GM23338 (cell line): ENCODE measurements at places on chromosomes 5 and 9.

DNA sequence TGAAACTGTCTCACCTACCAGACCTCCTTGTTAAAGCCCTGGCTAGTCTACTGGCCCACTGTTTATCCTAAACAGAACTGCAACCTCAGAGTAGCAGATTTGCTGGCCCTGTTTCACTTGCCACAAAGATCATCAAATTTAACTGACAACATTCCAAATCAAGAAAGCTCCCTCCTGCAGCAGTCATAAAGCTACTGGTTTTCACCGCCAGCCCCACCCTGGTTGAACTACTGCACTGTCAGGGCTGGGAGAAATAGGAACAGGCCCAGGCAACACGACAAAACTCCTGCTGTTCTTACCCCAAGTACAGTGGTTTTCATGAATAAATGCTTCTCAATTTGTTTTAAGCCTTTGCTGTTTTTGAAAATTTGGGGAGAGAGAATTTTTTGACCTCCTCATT lies 63.0 kb downstream of the NR6A1 start:
- DNase-seq, result no peak

- peak; percentile 7 for DNase-seq
These were observed 235.5 kb downstream of the SLIT3 start for GRCh38 chr5:169065400-169065799.

- no peak for DNase-seq
These were observed 185.6 kb downstream of the AOPEP start for GRCh38 chr9:94911986-94912635.

DNA sequence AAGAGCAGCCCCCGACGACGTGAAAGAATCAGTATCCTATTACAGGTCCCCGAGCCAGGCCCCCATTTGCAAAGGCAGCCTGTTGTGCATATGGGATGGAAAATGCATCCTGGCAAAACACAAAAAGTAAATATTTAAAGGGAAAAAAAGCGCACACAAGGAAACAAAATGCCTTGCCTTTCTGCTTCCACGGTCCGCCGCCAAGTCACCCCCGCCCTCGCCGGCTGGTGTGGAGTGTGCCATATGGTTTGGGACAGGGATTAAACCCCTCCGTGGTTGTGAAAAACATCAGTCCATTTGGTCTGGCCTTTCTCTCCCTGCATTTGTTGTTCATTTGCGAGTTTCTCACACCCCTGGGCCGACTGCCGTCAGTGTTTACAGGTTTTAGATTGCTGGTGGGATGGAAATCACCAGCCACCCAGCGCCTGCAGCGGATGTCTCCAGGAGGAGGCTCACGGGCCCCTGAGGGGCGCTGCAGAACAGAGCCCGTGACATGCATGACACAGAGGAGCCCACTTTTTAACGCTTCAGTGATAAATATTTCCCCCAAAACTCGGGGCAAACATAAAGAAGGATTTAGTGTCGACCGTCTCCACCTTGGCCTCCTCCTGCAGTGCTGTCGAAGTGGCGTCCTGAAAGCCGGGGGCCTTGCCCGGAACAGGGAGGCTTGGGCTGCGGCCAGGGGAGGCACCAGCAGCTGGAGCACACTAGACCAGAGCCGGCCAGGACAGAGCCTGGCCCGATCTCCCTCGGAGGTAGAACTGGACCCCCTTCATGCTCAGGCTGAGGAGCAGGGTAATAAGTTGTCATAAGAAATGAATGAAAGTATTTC lies 161.5 kb downstream of the HSD17B3 start:
- DNase-seq, result peak; percentile 47

DNA sequence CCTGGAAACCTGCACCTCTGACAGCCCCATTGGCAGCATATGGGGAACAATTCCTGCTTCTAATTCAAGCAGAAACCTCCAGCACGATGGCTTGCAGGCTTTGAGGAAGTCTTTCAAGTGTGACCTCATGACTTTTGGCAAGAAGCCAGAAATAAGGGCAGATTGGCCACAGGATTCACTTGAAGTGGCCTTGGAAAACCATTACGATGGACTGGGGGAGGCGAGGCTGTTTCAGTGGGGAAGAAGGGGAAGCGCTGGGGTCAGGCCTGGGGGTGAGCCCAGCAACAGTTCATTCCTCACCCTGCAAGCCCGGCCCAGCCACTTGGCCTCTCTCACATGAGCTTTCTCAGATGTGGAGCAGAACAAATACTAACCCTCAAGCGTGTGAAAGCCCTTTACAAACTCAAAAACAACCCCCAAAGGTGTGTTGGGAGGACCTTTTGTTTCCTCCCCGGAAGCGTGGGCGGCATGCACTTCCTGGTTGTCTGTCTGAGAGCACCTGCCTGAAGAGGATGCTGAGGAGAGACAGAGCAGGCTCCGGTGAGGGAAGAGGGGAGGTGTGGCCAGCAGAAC lies 26.9 kb upstream of the EEIG1 start:
- DNase-seq, result no peak

- DNase-seq, result no peak
These were observed 2115.0 kb downstream of the MAT2B start for GRCh38 chr5:165620394-165620793.

DNA sequence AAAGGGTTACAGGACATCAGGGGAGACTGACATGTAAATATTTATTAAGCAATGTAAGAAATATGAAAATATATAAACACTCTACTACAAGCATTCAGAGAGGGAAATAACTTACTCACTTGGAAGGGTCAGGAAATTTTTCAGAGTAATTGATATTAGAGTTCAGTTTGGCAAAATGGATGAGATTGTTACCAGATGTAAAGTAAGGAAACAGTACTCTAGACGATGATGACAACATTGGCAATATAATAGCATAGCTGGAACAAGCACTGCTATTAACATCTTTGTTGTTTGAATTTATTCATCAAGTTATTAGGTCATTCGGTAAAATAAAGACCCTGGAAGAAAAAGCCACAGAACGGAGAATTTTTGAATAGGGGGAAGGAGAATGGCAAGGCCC lies 49.1 kb downstream of the GNA14 start:
- no peak for DNase-seq

GRCh38 chr5:138438003-138438723 lies 694 bp upstream of the REEP2 start:
- DNase-seq, result no peak

DNA sequence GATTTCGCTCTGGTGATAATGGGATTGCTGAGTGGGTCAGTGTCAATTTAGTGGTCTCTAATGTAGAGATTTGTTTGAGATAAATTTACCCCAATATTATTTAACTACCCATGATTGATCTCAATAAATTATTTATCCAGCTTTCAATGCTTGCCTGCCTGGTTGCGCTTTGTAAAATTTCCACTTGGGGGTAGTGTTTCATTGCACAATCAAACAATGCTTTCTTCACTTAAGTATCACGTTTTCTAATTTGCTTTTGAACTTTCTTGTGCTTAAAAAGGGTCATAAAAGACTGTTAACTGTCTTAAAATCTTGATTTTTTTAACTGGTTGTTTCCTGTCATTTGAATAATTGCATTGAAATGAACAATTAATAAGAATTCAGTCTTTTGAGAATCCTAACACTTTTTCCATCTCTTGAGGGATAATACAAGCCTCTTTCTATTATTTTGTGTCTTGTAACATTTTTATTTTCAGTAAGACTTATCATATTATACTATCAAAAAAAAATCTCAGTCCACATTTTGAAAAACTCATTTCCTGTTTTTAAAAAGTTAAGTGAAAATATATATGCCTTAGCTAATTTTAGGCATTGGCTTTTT lies 18.7 kb downstream of the HSD17B4 start:
- DNase-seq, result peak; percentile 56

- peak; percentile 90 for DNase-seq
These were observed 10.8 kb downstream of the TSPAN17 start for GRCh38 chr5:176658007-176658599.

- peak; percentile 47 for DNase-seq
These were observed 732 bp upstream of the SMIM15 start for GRCh38 chr5:61162832-61163567.

DNA sequence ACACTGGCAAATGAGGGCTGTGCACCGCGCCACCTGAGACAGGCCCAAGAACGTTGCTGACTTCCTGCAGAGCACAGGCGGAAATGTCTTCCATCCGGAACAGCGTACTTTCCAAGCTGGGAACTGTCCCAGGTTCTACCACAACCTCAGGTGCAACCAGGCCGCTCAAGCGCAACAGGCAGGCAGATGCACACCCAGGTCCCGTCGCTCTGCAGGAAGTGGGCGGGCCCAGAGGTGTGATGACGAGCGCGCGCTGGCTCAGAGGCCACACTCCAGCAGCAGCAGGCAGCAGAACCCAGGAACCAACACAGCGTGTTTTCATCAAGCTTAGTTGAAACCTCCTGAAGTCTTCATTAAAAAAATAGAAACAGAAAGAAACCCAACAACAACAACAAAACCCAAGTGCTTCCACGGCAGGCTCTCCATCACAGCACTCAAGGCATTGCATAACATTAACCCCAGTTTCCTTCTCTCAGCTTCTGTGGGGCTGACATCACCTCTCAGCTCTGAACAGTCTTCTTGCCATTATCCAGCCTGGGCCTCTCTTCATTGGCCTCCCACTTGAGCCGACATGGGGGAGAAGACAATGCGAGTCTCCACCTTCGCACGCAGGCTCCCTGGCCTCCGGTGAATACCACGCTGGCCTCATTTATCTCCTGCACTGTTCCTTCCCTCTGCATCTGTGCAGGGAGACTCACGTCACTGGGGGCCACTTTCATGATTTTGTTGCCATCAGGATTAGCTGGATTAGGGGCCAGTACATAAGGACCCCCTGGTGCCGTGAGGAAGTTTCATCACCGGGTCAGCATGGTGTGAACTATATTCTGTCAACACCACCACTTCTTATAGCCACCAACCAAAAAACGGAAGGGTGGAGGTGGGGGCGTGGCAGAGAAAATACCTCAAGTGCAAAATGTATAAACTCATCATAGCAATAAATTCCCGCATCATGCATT lies 22.1 kb downstream of the PTCH1 start:
- peak; percentile 70 for DNase-seq

DNA sequence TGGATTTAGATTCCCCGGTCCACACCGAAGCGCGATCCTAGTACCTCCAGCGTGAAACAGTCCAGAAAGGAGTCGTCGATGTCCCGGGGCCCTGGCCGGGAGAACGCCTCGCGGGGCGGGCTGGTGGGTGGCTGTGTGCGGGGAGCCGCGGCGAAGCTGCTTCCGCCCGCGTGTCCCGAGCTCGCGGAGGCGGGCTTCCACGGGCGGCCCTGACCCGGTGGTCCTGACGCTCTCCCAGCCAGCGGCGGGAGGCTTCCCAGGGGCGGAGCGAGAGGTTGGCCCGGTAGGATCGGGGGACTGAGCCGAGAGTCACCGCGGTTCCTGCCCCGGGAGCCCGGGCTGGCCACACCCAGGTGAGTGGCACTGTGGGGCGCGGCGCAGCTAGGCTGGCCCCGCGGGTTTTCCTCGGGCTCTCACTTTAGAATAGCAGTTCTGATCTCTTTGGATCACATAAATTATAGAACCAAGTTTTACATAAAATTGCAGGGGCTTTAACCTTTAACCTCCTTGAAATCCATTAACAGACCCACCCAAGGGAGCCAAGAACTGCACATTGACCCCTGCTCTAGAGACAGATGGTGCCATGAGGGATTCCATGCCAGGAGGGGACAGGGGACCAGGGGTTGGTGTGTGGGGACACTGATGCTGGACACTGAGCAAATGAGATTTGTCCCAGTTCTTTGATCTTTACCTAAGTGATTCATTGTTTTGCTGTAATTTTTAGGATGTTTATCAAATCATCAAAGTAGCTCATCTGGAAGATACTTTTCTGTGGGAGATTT lies 29.2 kb upstream of the IL31RA start:
- peak; percentile 62 for DNase-seq

DNA sequence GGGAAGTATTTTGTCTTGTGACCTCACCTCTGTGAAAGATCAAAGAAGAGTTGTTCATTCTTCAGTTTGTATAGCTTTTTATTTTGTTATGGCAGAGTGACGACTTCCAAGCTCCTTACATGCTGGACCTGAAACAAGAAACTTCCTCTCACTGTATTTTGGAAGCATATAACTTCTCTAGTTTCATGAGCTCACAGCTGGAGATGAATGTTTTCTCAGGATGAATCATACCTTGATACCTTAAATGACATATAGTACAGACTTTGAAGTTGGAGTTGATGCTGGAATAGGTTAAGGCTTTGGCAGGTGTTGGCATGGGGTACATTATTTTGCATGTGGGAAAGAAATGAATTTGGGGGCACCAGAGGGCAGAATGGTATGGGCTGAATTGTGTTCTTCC lies 112.5 kb downstream of the SLC25A46 start:
- DNase-seq, result no peak

GRCh38 chr9:91720751-91721705 lies 229.0 kb downstream of the ROR2 start:
- no peak for DNase-seq

DNA sequence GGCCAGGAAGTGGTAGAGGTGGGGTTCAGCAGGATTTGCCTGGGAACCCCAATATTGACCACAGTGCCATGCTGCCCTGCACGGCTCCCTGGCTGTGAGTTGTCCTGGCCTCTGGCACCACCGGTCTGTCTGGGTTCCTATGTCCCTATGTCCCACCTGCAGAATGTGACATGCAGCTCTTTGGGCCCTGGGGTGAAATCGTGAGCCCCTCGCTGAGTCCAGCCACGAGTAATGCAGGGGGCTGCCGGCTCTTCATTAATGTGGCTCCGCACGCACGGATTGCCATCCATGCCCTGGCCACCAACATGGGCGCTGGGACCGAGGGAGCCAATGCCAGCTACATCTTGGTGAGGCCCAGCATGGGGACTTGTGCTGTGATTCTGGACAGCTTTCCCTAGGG lies 2.0 kb upstream of the CACFD1 start:
- DNase-seq, result no peak

DNA sequence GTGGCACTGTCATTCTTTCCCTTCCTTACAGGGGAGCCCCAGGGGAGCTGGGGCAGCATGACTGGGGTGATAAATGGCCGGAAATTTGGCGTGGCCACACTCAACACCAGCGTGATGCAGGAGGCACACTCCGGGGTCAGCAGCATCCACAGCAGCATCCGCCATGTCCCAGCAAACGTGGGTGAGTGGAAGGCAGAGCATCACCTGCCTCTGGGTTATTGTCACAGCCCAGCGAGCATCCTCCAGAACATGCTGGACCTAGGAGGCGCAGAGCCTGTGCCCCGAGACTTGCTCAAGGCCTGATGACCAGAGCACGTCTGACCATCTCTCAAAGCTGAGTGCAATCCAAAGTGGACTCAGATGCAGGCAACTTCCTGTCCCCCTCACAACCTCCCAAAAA lies 22.2 kb upstream of the ASS1 start:
- DNase-seq, result no peak

DNA sequence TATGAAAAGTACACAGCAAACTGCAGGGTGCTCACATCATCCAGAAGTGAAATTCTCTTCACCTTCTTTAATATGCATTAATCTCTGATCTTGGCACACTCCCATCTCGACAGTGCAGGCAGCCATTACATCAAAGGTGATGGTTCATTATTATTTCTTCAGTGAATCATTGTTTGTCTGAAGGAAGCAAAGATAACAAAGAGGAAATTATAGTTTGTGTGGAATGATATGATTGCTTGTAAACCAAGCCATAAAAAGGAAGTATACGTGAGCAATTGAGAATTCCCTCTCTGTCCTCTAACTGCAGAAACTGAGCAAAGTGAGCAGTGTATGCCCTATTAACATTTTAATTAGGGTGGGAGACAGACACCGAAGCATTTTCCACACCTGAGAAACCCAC lies 171.6 kb upstream of the PPP1R2B start:
- DNase-seq, result no peak
